Left kidney (tissue), 8 donors: ENCODE measurements at places on chromosomes 7 and 10. TPM values are rescaled to one million over a fixed set of nuclear protein-coding genes. Genes with fewer than 3 reads are reported as not detected.

VCL gene
- polyA plus RNA-seq: 120 TPM

LIPF gene
- polyA plus RNA-seq: 0.47 TPM

CLEC5A gene
- polyA plus RNA-seq: 0.52 TPM

DNA sequence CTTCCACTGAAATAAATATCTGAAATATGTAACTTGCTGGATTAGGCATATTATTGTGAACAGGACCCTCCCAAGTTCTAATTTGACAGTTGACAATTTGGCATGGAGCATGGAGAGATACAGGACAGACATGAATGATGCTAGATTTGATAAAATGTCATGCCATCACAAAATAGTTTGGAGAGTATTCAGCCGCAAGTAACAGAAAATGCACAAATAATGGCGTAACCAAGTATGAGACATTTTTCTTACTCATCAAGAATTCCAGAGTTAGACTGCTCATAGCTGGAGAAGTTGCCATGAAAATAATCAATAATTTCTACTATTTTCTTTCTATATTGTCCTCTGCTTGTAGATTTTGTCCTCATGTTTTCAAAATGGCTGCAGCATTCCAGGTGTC lies 45.5 kb upstream of the GPAM start:
- DNase-seq: no peak

DNA sequence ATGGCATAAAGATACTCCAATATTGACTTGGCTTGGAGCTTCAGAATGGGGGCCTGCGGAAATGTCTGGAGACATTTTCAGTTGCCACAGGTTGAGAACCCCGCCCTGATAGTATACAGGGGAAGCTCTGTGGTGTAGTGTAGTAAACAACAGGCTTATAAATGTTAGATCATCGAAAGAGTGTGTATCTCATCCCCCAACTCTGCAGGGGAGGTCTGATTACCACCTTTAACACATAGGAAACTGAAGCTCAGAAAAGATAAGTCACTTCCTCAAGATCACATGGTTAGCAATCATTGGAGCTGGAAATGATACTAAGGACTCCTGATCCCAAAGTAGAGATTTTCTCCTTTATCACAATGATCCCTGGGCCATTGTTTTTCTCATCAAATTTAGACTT lies 144.5 kb upstream of the BMPER start:
- DNase-seq: no peak

GRCh38 chr10:13788711-13789447 lies 202.1 kb downstream of the PRPF18 start:
- DNase-seq: no peak

GRCh38 chr7:2610898-2611297 lies 20.9 kb upstream of the TTYH3 start:
- no peak for DNase-seq

- no peak for DNase-seq
These were observed 106.0 kb downstream of the ABLIM1 start for GRCh38 chr10:114552050-114552449.
